CD4-positive, alpha-beta T cell treated with Interleukin-15 for 4 hours (primary cell): ENCODE measurements at places on chromosomes 12 and 14.

- no peak for DNase-seq
Measured at GRCh38 chr12:95763809-95764253, 26.7 kb downstream of the NTN4 start.

DNA sequence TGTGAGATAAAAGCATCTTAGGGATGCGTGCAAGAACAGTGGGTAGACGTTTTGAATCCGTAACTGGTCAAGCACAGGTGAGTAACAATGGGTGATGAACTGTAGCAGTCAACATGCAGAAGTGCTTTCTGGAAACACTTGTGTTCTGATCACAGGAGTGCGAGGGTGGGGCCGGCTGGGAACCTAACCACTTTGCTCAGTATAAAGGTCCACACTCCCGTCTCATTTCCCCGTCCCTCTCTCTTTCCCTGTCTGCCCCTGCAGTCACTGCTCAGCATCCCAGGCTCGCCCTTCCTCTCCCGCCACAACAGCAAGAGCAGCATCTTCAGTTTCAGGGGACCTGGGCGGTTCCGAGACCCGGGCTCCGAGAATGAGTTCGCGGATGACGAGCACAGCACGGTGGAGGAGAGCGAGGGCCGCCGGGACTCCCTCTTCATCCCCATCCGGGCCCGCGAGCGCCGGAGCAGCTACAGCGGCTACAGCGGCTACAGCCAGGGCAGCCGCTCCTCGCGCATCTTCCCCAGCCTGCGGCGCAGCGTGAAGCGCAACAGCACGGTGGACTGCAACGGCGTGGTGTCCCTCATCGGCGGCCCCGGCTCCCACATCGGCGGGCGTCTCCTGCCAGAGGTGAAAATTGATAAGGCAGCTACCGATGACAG is 127.1 kb downstream of the FIGNL2 start:
- DNase-seq = no peak

DNA sequence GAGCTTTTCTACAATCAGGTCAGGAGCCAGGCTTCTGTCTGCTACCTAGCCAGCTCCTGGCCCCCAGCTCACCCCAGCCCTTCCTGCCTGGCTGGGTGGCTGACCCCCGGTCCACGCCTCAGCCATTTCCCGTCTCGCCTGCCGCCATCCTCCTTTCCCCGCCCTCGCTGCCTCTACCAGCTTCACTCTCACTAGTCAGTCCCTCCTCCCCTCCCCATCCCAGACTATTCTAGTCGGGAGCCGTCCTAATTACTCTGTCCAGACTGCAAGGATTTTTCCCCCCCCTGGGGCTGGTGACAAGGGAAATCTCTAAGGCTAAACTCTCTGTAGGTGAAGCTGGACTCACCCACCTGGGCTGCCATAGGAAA is 825 bp downstream of the DHH start:
- no peak for DNase-seq

DNA sequence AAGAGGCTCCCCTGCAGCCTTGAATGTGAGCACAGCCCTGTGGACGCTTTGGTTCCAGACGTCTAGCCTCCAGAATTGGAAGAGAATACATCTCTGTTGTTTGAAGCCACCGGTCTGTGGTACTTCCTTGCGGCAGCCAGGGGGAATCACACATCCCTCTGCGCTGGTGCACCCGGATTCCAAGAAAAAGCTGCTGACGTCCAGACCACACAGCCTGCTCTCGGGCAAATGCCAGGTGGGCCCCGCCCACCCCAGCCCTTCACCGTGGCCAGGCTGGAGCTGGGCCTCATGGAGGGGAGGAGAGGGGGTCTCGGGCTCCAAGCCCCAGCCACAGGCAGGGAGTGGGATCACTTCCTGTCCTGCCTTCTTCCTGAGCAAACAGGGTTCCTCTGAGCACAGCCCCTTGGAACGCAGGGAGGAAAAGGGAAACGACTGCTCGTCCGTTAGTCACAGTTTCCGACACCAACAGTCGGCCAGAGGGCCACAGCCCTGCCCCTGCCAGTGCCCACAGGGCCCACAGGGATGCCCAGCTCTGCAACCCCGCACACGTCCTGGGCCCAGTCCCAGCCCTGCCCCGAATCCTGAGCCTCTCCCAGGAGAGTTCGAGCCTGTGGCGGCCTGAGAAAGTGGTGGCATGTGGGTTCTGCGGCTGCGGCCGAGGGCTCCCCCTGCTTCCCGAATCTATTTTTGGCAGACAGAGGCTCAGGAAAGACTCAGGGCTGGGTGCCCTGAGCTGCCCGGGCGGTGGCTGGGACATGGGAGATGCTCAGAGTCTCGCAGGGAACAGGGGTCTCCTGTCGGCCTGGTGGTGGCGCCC is 85.3 kb downstream of the RFLNA start:
- no peak for DNase-seq

- DNase-seq = no peak
Measured at GRCh38 chr14:69358233-69358963, 39.7 kb downstream of the ERH start.

DNA sequence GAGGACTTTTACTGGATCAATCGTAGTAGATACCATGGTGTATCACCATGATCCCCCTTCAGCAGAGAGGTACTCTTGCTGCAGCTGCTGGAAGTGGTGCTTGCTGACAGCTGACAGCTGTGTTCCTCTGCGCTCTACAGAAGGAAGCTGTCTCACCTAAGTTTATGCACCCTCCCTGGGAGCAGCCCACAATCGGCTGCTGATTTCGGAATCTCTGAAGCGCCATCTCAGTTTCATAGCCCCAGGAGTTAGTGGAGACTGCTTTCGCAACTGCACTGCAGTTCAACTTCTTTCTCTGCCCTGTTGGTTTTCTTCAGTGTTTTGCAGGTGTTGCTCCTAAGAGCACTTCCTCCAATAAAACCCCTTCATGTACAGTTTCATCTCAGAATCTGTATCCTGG is 237.9 kb downstream of the PAWR start:
- no peak for DNase-seq

- DNase-seq = peak; percentile 71
Measured at GRCh38 chr14:69716478-69717187, 50.3 kb upstream of the SRSF5 start.

DNA sequence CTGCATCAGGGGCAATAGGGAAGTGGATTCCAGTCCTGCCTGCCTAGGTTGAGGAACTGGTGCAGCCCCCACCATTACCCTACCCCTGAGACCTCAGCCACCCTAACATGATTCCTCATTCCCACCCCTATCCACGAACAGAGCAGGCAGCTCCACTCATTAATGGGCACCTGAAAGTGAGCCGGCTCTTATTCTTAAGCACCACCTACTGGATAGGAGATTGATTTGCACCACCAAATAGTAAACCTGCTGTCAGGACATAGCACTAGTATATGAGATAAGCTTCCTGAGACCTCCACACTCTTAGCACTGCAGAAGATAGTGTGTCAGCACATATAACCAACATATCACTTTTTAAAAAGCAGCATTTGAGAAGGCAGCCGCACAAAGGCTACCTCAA is 573.2 kb downstream of the SOX5 start:
- DNase-seq = no peak

- no peak for DNase-seq
Measured at GRCh38 chr14:105882626-105883025, 356.2 kb downstream of the TMEM121 start.

DNA sequence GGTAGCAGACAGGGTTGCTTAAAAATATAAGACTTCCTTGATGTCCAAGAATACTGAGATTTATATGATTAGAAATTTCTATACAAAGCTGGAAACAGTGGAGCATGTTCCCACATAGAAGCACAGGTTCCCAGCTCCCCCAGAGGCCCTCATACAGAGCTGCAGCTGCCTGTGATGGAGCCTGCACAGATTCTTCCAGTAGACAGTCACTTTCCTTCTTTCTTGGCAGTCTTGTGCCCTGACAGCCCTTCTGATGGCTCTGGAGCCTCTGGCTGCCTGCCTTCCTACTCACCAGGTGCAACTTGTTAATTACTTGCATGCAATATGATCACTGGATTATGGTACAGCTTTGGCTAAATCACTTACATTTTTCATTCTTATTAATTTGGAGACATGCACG is 44.4 kb downstream of the BICD1 start:
- DNase-seq = no peak

- no peak for DNase-seq
Measured at GRCh38 chr12:125305231-125305630, 240.0 kb downstream of the AACS start.

- DNase-seq = no peak
Measured at GRCh38 chr12:93460902-93461301, 6.4 kb upstream of the MRPL42 start.

DNA sequence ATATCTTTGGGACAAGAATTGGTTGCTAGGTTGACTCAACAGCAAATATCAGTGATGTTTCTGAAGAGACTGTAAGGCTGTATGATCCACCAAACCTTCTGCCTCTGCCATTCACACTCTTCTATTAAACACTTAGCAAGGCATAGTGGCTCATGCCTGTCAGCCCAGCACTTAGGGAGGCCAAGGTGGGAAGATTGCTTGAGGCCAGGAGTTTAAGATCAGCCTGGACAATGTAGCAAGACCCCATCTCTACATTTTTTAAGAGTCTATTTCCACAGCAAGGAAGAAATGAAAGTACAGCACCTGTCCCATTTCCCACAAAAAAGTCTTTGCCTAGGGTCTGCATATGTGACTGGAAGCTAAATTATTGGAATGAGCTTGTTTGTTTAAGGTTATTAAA is 7.8 kb downstream of the ARG2 start:
- no peak for DNase-seq

DNA sequence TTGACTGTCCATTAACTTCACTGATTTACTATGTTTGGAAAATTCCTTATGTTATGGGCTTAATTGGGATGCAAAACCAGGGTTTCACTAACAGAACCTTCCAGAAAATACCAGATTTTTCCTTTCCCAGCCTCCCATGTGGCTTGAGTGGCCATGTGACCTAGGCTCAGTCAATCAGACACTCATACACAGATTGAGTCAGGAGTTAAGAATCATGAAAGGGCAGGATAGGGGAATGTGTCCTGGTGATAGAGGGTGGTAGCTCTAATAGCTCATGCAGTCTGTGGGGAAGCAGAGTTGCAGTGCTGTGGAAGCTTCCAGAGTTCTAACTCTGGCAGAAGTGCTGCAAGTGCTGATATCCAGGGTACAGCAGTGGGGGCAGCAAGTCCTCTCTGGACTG is 134.1 kb upstream of the IFNG-AS1 start:
- DNase-seq = no peak

DNA sequence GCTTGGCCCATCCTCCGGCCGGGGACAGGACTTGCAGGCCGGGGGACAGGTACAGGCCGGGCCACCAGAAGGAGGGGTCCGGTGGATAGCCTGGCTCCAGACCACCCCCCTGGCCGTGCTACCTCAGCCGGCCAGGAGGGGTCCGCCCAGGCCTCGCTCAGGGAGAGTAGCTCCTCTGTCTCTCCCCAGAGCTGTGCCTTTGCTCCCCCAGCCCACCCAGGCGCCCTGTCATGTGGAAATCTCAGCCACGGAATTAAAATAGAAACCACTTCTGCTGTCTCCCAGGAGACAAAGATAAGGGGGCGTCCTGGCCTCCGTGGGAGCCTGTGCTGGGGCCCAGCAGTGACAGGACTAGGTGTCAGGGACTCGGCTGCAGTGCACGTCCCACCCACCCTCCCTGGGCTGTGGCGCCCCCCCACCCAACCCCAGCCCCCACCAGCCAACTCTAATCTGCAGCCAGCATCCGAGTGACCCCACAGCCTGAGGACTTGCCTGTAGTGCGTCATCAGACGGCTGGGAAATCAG is 3.3 kb upstream of the CRIP2 start:
- no peak for DNase-seq

DNA sequence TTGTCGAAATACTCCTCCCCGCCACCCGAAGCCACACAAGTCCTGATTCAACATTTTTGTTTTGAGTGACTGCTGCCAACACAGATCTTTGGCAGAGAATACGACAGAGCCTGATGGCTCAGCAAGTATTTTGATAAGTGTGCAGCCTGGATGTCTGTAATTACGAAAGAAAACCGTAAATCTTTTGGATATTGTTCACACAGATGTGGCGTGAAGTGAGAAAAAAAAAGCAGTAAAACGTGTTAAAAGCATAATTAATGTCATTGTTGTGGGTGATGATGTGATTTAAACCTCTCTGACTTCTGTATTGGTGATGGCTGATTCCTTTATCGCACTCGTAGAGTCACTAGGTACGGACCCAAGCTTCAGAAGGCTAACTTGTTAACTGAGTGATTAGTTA is 98.7 kb downstream of the PHETA1 start:
- no peak for DNase-seq

- no peak for DNase-seq
Measured at GRCh38 chr14:68036202-68036601, 216.6 kb downstream of the RAD51B start.
